Activated CD4-positive, alpha-beta T cell treated with anti-CD3 and anti-CD28 coated beads, Interleukin-2, amount 10 ng/mL, durations not matched to agents 7 days and 5 days (primary cell): ENCODE measurements at places on chromosomes 16 and 17. TPM values are rescaled to one million over a fixed set of nuclear protein-coding genes. Genes with fewer than 3 reads are reported as not detected.

DNA sequence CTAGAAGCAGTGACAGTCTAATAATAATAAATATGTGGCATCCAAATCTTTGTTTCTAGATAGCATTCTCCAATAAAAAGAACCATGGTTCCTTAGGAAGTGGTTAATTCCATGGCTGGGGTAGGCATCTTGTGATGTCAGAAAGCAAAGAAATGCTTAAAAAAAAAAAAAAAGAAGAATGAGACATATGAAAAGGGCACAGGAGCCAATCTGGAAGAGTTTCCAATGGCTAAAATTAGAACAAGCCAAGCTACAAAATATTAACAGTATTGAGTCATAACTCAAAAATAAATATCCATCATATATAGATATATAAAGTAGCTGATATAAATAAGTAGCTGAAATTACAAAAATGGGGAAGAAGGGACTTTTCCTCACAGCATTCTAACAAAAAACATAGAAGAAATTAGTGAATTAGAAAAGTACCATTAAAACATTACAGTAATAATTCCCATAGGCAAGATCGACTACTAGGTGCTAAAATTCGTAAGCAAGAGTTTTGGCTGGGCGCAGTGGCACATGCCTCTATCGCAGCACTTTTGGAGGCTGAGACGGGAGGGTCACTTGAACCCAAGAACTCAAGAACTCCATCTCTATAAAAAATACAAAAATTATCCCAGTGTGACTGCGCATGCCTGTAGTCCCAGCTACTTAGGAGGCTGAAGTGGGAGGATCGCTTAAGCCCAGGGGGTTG lies 111.3 kb downstream of the TRIM37 start:
- no peaks in the 10 kb centered on the region for H3K27me3 ChIP-seq
- no peak for DNase-seq
- peaks cover 30% of the 10 kb centered on the region for H3K36me3 ChIP-seq
- no peak overlapping the region for H3K4me3 ChIP-seq
- H3K4me1 ChIP-seq: peaks cover 2% of the 10 kb centered on the region

Gene GPR139
- not detected for total RNA-seq

- no peak for DNase-seq
- no peak overlapping the region for H3K4me3 ChIP-seq
- H3K4me1 ChIP-seq: peaks cover 27% of the 10 kb centered on the region
These were observed 33.0 kb upstream of the SEC14L1 start for GRCh38 chr17:77107506-77108433.

Gene PRSS36
- total RNA-seq: 0.89 TPM

GRCh38 chr17:79026376-79027273 lies 2.7 kb downstream of the C1QTNF1 start:
- DNase-seq: no peak
- no peak overlapping the region for H3K27ac ChIP-seq
- peaks cover 9% of the 10 kb centered on the region for H3K4me1 ChIP-seq
- H3K36me3 ChIP-seq: no peaks in the 10 kb centered on the region
- H3K4me3 ChIP-seq: no peak overlapping the region
- peaks cover 53% of the 10 kb centered on the region for H3K27me3 ChIP-seq

GRCh38 chr17:14971054-14971453 lies 294.1 kb downstream of the PMP22 start:
- H3K36me3 ChIP-seq: peaks cover 7% of the 10 kb centered on the region
- no peak overlapping the region for H3K27ac ChIP-seq
- H3K27me3 ChIP-seq: peaks cover 6% of the 10 kb centered on the region
- no peak overlapping the region for H3K4me3 ChIP-seq
- no peak for DNase-seq

- no peak overlapping the region for H3K27ac ChIP-seq
- H3K36me3 ChIP-seq: no peaks in the 10 kb centered on the region
- H3K27me3 ChIP-seq: peaks cover 6% of the 10 kb centered on the region
- no peak overlapping the region for H3K4me3 ChIP-seq
- no peak for DNase-seq
These were observed 33.4 kb downstream of the ITGB3 start for GRCh38 chr17:47287068-47287467.

- peak overlapping the region; percentile 86 for H3K27ac ChIP-seq
- peaks cover 79% of the 10 kb centered on the region for H3K4me1 ChIP-seq
- peaks cover 77% of the 10 kb centered on the region for H3K36me3 ChIP-seq
- no peaks in the 10 kb centered on the region for H3K27me3 ChIP-seq
- H3K4me3 ChIP-seq: peak overlapping the region; percentile 78
These were observed 23.8 kb downstream of the COTL1 start for GRCh38 chr16:84593825-84594724.

Gene CRYM
- total RNA-seq: not detected

DNA sequence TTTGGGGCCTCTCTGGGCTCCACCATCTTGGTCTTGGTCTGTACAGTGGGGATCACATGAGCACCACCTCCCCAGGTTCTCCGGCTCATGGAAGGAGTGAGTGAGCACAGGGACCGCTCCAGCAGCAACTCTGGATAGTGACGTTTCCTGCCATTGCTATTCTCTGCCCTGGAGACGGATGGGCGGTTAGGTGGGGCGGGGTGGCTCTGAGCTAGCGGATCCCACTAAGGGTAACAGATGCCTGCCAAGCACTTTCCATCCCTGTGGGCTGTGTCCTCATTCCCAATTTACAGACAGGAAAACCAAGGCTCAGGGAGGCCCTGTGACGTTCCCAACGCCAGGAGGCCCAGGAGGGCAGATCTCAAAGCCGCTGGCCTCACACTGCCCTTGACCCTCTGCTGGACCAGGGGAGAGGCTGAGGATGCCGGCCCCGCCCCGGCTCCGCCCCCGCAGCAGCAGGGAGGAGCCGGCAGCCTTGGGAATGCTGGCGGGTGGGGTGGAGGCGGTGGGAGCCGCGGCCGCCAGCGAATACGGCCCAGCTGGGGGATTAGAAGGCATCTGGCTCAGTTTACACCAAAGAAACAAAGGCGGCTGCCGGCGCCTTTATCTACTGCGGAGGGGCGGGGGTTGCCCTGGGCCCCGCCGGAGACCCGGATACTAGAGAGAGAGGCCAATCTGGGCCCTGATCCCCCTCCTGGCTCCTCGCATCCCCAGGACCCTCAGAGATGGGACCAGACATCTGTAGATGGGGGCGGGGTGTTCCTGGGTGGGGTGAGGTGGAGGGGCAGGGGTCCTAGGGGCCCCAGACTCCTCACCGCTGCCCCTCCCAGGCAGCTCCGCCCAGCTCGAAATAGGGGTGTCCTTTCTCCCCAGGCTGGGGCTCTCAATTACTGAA lies 122.3 kb upstream of the CIBAR2 start:
- no peaks in the 10 kb centered on the region for H3K36me3 ChIP-seq
- H3K27ac ChIP-seq: no peak overlapping the region
- peaks cover 12% of the 10 kb centered on the region for H3K27me3 ChIP-seq
- DNase-seq: no peak

GRCh38 chr17:50177983-50178834 lies 12.4 kb downstream of the SGCA start:
- H3K4me1 ChIP-seq: peaks cover 22% of the 10 kb centered on the region
- peaks cover 6% of the 10 kb centered on the region for H3K27me3 ChIP-seq
- peak; percentile 40 for DNase-seq
- H3K36me3 ChIP-seq: no peaks in the 10 kb centered on the region
- no peak overlapping the region for H3K4me3 ChIP-seq

DNA sequence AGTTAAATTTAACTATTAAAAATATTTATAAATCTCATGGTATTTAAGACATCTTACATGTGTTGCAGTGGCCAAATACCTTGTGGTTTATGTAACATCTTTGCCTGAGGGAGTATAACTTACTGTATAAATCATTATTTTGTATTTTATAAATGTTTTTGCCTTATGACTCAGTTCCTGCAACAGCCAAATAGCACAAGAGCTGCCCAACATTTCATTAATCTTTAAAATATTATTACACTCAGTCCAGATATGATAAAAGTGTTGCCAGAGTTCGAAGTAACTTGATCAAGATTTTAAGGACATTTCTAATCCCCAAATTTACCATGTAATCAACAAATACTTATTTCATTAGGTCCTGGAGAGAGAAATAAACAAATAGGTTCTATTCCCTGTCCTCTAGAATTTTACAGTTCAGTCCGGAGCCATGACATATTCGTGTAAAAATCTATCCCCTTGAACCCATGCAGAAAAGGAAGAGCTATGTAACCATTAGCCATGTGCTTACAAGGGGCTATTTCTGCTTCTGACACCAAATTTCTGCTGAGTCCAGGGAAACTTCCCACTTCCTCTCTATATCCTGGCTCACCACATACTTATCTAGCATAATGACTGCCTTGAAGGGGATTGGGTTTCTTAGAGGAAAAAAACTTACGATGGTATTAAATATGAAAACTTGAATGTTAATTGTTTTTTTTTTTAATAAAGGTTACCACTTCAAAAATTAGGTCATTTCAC lies 44.0 kb downstream of the IRX6 start:
- H3K4me1 ChIP-seq: no peaks in the 10 kb centered on the region
- no peak overlapping the region for H3K4me3 ChIP-seq
- no peaks in the 10 kb centered on the region for H3K36me3 ChIP-seq
- H3K27ac ChIP-seq: no peak overlapping the region

Gene KIF19
- total RNA-seq: 0.79 TPM

DNA sequence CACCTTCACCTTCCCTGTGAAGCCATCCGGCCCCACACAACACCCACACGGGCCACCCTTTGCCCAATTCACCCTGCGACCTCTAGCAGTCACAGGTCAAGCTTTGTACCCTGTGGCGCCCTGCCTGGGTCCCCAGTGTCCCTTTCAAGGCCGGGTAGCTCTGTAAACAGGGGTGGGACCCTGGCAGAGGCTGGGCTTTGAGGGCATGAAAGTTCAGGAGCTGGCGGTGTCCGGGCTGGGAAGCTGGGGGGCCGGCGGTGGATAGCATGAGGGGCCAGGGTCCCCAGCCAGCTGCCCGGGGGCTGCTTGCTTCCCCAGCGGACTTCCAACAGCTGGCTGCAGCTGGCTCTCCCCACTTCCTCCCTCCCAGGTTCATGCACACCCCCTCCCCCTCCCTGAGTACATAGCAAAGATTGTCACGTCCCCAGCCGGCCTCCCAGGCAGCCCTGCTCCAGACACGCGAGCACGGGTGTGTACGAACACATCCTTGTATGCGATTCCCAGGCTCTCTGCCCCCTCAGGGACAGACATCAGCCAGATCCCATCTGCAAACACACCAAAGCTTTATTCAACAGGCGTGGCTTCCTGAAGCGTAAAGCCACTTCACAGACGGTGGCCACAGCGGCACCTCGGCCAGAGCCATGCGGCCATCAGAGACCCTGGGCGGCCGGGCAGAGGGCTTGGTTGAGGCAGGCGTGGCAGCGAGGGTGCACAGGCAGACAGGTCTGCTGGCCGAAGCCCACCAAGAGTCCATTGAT lies 8.2 kb downstream of the NTHL1 start:
- no peak for DNase-seq
- no peaks in the 10 kb centered on the region for H3K27me3 ChIP-seq
- no peaks in the 10 kb centered on the region for H3K36me3 ChIP-seq
- H3K4me3 ChIP-seq: no peak overlapping the region

Gene GUCY2D
- total RNA-seq: not detected

GRCh38 chr16:27320261-27321012 lies 6.7 kb downstream of the IL4R start:
- peak overlapping the region; percentile 92 for H3K27ac ChIP-seq
- no peak overlapping the region for H3K4me3 ChIP-seq
- no peak for DNase-seq
- H3K4me1 ChIP-seq: peaks cover 89% of the 10 kb centered on the region
- no peaks in the 10 kb centered on the region for H3K27me3 ChIP-seq

- H3K4me1 ChIP-seq: no peaks in the 10 kb centered on the region
- no peak overlapping the region for H3K27ac ChIP-seq
- H3K27me3 ChIP-seq: no peaks in the 10 kb centered on the region
- no peak overlapping the region for H3K4me3 ChIP-seq
These were observed 222.5 kb upstream of the GSE1 start for GRCh38 chr16:85390511-85391174.

Gene GINS2
- 49.3 TPM for total RNA-seq

Gene LIG3
- 42.8 TPM for total RNA-seq

DNA sequence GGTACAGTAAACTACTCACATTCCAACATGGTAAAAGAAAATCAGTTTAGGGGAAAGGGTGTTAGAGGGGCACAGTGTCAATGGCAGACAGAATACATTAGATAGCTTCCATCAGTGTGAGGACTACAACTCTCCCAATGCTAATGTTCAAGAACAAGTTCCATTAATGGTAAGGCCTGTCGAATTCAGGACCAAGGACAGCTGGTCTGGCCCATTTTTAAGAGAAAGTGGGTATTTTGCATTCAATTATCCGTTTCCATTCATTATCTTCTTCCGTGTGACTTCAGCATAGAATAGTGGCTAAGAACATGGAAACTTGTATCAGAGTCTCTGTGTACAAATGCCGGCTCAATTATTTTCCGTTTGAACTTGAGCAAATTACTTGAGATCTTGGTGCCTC lies 98.4 kb downstream of the XYLT1 start:
- peaks cover 47% of the 10 kb centered on the region for H3K36me3 ChIP-seq
- no peak for DNase-seq
- no peak overlapping the region for H3K4me3 ChIP-seq
- peaks cover 82% of the 10 kb centered on the region for H3K4me1 ChIP-seq
- H3K27me3 ChIP-seq: no peaks in the 10 kb centered on the region
- H3K27ac ChIP-seq: peak overlapping the region; percentile 25

Gene CTRL
- total RNA-seq: 7.2 TPM

DNA sequence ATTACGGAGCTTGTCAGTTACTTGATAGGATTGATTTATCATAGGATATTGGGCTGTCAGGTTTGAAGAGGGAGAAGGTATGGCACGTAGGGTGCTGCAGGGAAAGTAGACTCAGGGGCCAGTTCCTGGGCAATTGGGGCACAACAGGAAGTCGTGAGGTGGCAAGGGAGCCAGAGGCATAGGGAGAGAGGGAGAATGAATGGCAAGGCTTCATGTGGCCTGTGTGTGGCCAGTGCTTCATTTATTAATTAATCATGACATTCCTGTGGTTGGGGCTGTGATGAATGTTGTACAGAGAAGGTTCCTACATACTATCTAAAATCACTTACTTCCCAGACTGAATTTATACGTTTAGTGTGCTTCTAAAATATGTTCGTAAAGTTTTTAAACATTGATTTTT lies 19.3 kb downstream of the MFSD11 start:
- no peak overlapping the region for H3K27ac ChIP-seq
- peaks cover 25% of the 10 kb centered on the region for H3K4me1 ChIP-seq
- no peak for DNase-seq
- H3K36me3 ChIP-seq: peaks cover 16% of the 10 kb centered on the region
- no peaks in the 10 kb centered on the region for H3K27me3 ChIP-seq

GRCh38 chr17:33285413-33285812 lies 7.7 kb downstream of the ASIC2 start:
- no peak for DNase-seq
- H3K36me3 ChIP-seq: no peaks in the 10 kb centered on the region
- no peaks in the 10 kb centered on the region for H3K4me1 ChIP-seq
- H3K27me3 ChIP-seq: peaks cover 28% of the 10 kb centered on the region

DNA sequence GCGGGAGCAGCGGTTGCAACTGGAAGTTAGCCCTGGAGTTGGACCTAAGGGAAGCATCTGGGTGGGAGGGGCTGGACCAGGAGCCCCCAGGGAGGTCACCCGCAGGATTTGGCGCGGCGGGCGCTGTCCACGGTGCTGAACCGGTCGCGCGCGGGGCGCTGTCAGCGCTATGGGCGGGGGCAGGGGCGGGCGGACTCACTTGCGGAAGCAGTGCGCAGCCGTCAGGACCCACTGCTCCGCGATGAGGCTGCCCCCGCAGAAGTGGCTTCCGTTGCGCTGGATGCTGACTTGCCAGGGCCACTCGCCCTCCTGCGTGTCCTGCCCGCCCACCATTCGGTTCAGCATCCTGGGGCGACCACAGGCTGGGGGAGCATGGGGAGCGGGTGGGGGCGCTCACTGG lies 4.5 kb downstream of the PRSS27 start:
- H3K27me3 ChIP-seq: no peaks in the 10 kb centered on the region
- no peak overlapping the region for H3K27ac ChIP-seq
- peaks cover 10% of the 10 kb centered on the region for H3K4me1 ChIP-seq
- peak overlapping the region; percentile 27 for H3K4me3 ChIP-seq

- H3K4me1 ChIP-seq: peaks cover 24% of the 10 kb centered on the region
- peaks cover 10% of the 10 kb centered on the region for H3K36me3 ChIP-seq
- peak; percentile 64 for DNase-seq
- H3K4me3 ChIP-seq: no peak overlapping the region
- no peaks in the 10 kb centered on the region for H3K27me3 ChIP-seq
These were observed 21.1 kb downstream of the STH start for GRCh38 chr17:46020023-46020761.

Gene TPSB2
- total RNA-seq: not detected
